Non-pigmented ciliary epithelial cell (primary cell): ENCODE measurements at places on chromosomes 7 and 10.
A peak's percentile ranks its signal among the peaks of the same experiment; 100 is the strongest.

- no peak for DNase-seq
Measured at GRCh38 chr7:2944739-2945138, 98.9 kb downstream of the CARD11 start.

GRCh38 chr7:1804310-1804709 is 134.2 kb downstream of the ELFN1 start:
- no peak for DNase-seq

DNA sequence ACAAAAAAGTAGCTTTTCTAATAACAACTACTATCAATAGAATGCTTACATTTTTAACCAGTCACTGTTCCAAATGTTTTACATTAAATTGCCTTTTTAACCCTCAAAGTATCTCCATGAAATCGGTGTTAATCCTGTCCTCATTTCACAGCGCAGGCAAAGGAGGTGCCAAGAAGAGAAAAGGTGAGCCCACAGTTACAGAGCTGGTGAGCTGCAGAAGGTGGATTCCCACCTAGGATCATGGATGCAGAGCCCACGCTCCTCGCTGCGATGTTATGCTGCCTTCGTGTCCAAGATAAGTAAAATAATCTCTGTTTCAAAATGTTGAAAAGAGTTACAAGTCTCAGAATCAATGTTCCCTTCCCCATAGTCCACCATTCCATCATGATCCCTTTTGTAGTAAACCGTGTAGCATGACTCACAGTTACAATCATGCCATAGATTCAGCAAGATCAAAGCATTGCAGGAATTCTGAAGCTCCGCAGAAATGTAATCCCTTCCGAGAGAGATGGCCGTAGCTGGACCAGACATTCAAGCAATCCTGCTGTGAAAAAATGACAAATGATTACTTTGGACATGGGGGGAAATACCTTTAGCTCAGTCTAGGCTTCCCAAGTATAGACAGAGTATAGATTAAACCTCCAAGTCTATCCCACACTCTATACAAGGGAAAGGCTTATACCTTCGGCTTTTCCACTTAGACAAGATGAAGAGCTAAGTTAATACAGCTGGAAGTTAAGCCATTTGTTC is 394.7 kb upstream of the AKR1E2 start:
- DNase-seq: peak; percentile 82

DNA sequence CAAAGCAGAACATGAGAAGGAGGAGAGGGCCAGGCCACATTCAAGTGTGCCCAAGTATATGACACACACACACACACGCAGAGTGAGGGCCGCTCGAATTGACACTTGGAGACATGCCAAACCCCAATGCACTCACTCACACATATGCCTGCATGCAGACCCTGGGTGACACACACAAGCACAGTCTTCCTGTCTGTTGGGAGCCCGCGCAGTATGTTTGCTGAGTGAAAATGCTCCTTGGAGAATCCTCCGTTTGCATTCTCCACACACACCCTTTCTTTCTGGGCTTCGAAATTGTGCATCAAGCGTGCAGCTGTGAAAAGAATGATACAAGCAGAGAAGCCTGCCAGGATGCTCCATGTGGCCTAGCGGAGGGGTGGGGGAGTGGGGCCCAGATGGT is 120.9 kb downstream of the PLXNA4 start:
- DNase-seq: no peak

DNA sequence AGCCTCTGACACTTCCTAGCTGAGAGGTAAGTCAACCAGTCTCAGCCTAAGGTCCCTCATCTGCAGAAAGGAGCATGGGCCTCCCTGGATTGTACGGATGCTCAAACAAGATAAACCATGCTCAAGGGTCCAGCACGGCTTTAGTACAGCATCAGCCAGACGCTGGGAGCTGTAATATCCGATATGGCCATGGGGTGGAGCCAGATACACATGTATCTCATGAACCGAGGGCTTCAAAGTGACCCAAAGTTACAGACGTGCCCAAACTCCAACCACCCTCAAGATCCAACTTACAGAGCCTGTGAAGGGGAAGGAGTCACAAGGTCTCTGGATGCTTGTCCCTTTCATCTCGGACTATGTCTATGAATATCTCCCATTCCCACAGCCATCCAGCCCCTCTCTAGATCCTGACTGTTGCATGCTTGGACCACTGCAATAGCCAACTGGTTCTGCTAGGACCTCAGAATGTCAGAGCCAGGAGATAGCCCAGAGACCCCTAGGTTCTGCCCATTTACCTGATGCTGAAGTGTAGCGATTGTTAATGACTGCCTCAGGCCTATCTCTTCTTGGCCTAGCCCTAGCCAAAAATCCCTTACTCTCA is 142.4 kb downstream of the SH3PXD2A start:
- no peak for DNase-seq

DNA sequence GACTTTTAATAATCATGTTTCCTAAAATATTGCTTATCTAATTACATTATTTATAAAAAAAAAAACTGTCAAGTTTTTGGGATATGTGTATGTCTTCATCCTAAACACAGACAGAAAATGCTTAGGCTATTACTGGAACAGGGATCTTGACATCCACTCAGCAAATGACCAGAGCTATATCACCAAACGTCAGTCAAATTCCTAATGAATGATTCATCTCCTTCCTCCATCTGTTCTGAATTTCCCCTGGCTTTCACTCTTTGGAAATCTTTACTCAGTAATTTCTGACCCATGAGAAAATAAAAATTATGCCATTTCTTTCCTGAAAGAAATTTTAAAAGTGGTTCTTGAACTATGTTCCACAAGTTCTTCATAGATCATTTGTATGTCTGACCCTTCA is 552.4 kb upstream of the KCND2 start:
- DNase-seq: peak; percentile 76

DNA sequence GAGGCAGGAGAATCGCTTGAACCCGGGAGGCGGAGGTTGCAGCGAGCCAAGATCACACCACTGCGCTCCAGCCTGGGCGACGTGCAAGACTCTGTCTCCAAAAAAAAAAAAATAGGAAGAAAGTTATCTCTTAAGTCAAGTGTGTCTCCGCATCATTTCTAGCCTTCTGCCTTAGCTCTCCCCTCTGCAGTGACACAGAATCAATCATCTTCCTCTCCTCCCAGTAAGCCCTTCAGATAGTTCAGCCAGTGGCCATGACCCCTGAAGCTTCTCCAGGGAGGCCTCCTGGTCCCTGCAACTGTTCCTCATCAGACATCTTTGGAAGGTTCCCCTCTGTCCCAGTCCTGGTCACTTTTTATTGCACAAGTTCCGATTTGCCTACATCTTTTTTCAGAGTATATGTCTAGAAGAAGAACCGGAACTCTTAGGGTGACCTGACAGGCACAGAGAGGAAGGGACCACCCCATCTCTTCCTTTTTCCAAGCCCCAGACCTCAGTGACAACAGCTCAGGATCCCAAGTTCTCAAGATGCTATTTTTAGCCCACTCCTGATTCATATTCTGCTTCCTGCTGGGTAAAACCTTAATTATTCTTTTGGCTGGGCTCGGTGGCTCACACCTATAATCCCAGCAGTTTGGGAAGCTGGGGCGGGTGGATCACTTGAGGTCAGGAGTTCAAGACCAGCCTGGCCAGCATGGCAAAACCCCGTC is 6.6 kb upstream of the RHBDD2 start:
- no peak for DNase-seq

DNA sequence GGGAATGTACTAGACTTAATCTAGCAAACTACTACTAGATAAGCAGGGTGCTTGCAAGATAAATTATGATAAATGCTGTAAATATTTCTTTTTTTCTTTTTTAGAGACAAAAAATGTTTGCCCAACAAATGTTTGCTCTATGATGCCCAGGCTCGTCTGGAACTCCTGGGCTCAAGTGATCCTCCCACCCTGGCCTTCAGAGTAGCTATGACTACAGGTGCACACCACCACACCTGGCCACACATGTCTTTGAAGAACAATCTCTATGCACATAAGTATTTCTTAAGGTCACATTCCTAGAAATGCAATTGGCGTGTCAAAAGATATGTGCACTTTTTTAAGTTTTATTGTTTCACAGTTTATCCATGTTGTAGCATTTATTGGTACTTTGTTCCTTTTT is 179.6 kb upstream of the FRMD4A start:
- DNase-seq: no peak

DNA sequence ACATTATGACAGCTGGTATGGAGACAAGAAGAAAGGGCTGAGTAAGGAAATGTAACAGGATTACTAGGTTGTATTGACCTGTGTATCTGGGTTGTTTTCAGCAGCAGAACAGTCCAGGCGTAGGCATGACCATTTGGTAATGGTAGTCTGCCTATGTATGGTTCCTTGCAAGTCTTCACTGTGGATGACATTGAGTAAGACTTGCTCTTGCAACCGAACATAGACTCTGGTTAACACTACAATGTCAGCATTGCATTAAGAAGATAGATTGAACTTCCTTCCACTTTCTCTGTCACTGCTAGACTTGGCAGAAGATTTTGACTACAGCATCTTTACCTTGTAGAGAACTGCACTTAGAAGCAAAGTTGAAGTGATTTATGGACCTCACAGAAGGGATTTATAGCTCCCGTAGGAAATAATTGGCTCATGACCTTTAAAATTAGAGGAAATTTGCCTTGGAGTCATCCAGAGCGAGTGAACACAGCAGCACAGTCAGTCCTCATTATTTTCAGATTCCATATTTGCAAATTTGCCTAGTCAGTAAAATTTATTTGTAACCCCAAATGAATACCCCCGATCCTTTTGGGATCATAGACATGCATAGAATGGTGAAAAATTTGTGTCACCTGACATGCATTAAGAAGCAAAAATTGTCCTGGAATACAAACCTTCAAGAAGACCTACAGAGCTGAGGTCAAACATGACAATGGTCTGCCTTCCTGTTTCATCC is 79.6 kb upstream of the STRIP2 start:
- no peak for DNase-seq
